Muscle of leg (tissue), 16 donors: ENCODE measurements at places on chromosomes 16 and 17. TPM values are rescaled to one million over a fixed set of nuclear protein-coding genes. Genes with fewer than 3 reads are reported as not detected.

CENPX gene
- total RNA-seq = 44.8 TPM

COG7 gene
- 12.3 TPM for total RNA-seq

KAT8 gene
- 65.2 TPM for total RNA-seq

PPP1R27 gene
- 43.4 TPM for total RNA-seq

RGS11 gene
- 1.2 TPM for total RNA-seq

TNK1 gene
- total RNA-seq = 0.31 TPM

HOXB6 gene
- total RNA-seq = 0.84 TPM

KRTAP4-9 gene
- total RNA-seq = not detected

KCNH6 gene
- total RNA-seq = not detected

CCL8 gene
- total RNA-seq = 0.44 TPM

DNA sequence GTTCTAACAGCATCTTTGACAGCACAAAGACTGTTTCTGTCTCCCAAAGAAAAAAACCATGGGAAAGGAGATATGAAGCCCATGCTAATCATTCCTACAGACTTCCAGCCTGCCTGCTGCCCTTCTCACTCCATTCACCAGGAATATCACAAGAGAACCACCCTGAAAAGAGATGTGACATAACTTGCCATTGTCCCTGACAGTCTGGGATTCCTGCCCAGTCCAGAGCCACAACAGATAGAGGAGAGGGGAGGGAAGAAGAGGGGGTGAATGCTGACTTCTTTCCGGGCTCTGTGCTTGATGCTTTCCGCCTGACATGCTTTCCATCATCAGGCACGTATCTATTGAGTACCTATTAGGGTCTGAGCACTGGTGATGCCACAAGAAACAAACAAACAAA, 31.6 kb upstream of the ASIC2 start:
- DNase-seq = no peak

DNA sequence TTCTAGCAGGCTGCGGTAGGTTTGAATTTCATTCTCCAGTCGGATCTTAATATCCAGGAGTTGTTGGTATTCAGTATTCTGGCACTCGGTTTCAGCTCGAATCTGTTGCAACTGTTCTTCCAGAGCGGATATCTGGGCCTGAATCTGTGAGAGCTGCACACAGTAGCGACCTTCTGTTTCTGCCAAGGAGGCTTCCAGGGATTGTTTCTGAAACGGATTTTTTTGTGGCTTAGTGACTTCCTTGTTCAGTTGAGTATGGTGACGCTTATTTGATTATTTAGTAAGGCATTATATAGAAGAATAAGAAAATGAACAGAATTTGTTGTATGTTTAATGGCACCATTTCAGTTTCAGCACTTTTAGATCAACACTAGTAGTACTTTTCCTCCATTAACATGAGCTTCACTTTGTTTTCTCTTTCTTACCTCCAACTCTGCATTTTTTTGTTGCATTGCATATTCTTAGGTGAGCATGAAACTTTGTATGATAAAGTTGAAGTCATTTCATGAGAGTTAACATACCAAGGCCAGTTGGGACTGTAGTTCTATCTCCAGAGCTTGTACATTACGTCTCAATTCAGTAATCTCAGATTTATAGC, 2.8 kb downstream of the KRT10 start:
- DNase-seq = peak; percentile 55

DNA sequence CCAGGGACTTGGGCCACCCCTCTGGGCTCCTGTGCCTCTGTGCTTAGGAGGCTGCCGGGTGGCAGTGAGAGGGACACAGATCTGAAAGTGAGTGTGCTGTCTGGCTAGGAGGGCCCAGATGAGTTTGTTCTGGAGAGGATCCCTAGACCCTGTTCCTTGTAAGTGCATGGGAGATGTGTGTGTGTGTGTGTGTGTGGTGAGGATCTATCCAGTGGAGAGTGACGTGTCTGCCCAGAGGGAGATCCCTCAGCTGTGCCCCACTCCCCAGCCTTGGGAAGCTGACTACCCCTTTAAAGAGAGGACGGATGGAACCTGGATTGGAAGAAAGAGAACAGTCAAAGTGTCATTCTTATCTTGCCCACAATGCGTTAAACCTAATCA, 25.5 kb upstream of the CDC42EP4 start:
- no peak for DNase-seq

DNA sequence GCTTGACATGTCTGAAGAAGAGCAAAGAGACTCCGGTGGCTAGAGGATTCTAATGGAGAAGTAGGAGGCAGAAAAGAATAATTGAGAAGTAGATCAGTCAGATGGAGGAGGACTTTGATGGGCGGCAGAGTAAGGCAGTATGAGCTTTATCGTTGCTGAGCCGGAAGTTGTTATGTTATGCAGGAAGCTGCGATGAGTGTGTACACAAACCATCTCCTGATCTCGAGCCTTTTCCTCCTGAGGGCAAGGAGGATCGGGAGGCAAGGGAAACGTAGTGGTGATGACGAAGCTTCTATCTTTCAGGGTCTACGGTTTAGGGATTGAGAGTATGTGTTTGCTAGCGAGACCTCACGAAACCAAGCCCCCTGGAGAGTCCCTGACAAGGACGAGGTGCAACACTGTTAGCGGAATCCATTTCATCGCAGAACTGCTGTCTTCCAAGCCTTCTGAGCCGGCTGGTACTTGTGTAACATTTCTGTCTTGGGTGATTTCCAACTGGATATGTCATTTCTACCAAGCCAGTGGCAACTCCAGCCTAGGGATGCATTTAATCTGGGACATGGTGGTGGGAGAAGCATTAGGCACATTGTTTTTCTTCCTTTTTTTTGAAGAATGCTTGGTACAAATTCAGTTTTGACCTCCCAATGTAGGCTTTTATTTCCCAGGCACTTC, 45.5 kb downstream of the RBFOX1 start:
- DNase-seq = peak; percentile 16

- no peak for DNase-seq
Observed at GRCh38 chr16:15988268-15989013, 39.0 kb downstream of the ABCC1 start.

DNA sequence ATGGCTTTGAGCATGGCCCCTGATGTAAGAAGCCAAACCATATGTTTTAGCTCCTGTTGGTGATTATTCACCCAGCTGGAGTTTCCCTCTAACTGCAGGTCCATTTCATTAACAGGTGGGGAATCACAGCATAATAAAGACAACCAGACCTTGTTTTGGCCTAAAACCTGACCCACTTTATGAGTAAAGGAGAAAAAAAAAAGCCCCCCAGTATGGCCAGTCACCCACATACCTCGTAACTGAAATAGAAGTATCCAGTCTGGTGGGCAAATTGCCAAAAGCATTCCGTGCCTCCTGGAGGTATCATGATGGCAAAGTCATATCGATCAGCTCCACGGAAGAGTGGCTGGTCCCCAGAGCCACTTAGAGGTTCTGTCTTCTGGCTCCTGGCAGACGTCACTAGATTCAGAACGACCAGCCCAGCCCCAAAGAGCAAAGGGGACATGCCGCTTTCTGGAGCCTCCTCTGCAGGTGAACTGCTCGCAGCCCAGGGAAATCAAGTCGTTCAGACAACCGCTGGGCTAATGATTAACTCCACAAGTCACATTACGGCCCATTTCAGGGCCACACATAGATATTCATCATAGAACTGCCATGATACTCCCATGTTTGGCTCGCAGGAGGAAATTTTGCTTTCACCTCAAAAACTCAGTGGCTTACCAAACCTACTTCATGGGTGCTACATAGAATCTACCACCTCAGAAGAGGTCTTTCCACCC, at the start of gene TMED6:
Gene TMED6 (minus strand): TSS at position 478 of the 719 bp plus-strand sequence. CDS start 33 bp downstream, at position 445.
- no peak for DNase-seq

DNA sequence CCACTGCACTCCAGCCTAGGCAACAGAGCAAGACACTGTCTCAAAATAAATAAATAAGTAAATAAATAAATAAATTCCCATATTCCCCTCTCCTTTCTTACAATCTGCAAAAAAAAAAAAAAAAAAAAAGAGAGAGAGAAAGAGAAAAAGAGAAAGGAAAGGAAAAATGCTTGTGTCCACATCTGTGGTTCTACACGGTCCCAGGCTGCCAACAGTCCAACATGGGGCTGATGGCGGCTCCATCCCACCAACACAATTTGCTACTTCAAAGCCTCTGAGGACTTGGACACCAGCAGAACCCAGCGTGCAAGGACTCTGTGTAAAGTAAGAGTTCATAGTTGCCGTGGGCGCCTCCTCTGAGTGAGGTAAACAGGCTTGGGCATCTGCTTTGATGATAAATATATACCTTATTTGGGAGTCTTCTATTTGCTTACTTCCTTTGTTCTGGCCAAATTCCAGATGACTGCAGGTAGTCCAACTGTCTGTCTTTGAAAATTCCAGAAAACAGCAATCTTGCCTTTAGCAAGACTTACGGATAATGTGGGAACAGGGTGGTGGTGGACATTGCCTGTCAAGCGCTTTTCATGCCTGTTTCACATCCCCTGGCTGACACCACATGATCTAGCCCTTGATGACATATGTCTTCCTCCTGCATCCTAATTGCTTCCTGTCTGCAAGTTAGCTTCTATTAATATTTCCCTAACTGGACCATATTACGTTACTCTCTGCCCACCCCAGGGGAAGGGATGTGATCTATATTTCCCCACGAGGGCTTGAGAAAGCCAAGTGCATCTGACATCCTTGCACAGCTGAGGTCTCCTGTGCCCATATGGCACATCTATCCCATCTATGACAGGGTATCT, 10.1 kb downstream of the LITAF start:
- DNase-seq = peak; percentile 75

DNA sequence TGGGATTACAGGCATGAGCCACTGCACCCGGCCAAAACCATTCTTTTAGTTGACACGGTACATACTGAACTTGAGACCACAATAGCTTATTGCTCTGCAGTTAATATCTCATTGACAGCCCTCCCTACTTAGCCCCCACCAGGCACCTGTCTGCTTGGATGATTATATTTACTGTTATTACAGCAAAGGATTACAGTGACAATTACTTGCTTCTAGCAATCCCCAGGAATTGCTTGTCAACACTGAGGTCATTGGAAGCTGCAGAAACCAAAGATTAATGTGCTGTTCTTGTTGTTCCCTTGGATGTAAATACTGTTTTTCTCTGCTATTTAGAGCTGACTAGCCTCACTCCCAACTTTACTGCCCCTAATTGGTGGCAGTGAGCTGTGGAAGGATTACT, 211.2 kb downstream of the LGALS9B start:
- DNase-seq = peak; percentile 27

DNA sequence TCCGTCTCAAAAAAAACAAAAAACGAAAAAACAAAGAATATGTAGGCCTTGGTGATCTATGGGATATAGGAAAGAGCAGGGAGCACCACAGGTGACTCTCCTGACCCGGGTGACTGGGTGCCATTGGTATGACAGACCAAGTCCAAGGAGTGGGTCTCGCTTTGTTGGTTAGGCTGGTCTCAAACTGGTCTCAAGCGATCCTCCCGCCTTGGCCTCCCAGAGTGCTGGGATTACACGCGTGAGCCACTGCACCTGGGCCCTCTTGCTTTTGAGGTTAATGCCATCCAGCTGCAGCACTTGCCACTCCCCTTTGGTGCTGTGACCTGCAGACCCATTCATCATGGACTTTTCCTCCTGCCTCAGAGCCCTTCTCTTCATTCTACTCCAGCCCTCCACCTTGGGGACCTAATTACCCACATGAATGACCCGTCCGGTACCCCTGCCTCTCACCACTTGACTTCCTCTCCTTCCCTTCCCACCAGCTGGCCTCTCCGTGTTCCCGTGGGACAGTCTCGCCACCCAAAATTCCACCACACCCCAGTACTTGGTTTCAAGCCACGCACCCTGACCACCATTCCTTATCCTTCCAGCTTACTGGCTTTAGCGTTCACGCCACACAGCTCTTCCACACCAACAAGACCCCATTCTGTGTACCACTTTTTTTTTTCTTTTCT, 3.2 kb upstream of the UBE2G1 start:
- no peak for DNase-seq

DNA sequence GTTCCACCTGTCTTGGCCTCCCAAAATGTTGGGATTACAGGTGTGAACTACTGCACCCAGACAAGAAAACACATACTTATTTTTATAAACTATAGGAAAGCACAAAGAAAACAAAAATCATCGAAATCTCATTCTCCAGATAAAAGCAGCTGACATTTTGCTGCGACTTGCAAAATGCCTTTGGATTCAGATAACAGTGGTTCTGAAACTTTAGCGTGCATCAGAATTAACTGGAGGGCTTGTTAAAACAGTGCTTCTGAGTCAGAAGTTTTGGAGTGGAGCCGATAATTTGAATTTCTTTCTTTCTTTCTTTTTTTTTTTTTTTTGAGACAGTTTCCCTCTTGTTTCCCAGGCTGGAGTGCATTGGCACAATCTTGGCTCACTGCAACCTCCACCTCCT, 17.7 kb upstream of the GJD3 start:
- DNase-seq = no peak

GRCh38 chr17:35709874-35710273, 21.6 kb upstream of the RASL10B start:
- DNase-seq = no peak

DNA sequence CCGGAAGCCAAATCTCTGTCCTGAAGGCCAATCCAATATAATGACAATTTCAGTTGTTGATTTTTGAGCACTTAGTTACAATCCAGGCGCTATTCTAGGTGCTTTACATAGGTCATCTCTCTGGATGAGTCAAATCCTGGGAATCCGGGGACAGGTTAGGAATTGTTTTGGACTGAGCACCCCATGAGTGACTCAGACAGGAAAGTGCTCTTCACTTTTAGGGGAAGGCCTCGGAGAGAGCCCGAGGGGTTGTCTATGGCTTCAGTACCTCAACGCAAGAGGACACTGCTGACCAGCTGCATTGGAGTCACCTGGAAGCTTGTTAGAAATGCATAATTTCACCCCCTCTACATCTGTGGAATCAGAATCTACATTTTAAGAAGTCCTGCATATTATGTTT, 108.8 kb downstream of the IRX5 start:
- DNase-seq = no peak

DNA sequence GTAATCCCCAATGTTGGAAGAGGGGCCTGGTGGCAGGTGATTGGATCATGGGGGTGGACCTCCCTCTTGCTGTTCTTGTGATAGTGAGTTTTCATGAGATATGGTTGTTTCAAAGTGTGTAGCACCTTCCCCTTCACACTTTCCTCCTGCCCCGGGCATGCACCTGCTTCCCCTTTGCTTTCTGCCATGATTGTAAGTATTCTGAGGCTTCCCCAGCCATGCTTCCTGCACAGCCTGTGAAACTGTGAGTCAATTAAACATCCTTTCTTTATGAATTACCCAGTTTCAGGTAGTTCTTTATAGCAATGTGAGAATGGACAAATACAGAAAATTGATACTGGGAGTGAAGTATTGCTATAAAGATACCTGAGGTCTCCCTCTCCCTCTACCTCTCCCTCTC, 29.4 kb downstream of the RNF112 start:
- no peak for DNase-seq

DNA sequence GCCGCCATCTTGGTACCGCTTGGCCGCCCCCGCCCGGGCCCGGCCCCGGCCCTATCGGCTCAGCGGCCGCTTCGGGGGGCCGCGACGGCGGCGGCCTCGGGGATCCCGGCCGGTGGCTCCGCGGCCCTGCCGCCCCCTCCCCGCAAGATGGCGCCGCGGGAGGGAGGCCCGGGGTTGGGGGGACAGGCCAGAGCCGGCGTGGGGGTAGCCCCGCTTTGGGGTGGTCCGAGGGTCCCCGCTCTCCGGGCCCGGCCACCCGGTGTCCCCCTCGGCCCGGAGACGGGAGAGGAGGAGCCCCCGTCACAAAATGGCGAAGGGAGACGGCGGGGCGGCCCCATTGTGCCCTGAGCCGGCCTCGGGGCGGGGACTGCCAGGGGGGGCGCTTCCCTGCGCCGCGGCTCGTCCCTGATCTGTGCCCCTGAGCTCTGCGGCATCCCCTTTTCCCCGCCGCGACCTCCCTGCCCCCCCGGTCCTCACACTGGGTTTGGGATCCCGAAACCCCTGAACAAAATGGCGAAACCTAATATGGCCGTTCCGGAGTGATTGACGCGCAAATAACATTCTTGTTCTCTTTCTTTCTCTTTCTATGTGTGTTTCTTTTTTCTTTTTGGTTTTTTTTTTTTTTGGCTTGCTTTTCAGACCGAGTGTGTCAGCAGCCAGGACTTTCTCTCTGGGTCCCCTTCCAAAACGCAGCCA, 986 bp downstream of the HAPSTR1 start:
- DNase-seq = peak; percentile 61
